ENCODE measurements at places on chromosomes 7 and 10.

GRCh38 chr7:12315049-12315448 lies 88.6 kb downstream of the VWDE start:
- DNase-seq, result no peak

DNA sequence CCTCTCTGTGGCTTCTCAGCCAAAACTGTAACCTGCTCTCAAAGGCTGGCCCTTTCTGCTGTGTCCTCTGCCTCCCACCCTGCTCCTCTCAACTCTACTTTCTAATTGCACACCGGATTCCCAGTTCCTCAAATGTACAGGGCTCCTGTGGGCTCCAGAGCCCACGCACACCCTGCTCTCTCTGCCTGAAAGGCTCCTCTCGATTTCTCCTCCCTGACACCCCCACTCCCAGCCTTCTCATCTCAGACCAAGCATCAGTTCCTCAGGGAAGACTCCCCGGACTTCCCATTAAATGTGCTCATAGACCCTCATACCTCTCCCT lies 111.7 kb upstream of the STEAP1B start:
- no peak for DNase-seq

- no peak for DNase-seq
Measured at GRCh38 chr7:111855842-111856227, 293.5 kb upstream of the IMMP2L start.

DNA sequence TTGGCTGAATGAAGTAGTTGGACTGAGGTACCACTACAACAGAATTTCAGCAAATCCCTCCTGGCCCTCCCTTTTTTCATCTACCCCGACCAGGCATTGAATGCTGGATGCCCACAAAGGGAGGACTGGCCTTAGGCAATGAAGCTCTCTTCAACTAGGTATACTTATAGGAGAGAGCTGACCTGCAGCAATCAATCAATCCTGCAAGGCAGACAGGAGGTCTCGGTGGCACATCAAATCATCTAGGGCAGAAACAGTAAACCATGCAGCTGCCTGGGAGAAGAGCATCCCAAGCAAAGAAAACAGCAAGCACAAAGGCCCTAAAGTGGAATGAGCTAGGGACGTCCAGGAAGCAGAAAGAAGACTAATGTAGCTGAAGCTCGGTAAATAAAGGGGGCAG lies 2.4 kb upstream of the ABRAXAS2 start:
- DNase-seq, result no peak

DNA sequence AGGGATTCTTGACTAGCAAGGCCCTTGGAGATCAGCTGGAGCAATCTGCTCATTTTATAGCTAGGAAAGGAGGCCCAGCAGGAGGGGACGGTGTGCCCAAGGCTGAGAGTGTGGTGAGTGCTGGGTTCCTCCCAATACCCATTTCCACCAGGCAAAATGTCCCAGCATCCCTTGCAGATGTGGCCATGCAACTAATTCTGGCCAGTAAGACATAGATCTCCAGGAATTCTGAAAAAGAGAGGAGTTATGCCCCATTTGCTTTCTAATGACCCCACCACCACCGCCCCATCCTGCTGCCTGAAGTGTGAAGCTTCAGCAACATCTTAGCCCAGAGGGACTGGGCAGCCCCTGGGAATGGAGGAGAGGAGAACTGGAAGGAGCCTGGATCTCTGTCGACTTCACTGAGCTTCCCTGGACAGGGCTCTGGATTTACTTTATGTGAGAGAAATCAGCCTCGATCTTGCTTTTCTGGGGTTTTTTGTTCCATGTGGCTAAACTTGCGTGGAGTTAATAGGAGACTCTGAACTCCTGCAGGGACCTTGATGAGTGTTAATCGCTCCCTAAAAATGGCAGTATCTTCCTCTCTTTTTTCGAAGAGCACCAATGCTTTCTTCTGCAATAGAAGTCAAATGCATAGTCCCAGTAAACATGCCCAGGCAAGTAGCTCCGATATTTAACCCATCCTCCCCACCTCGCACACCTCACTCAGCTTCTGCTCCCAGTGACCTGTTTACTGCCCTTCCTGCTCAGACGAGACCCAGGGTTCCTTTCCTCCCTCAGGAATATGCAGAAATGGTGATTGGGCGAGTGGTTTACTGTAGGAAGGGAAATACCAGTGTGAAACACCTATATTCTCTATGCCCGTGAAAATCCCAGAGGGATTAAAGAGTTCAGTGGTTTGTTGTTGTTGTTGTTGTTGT lies 127.5 kb upstream of the GPR26 start:
- DNase-seq, result no peak

DNA sequence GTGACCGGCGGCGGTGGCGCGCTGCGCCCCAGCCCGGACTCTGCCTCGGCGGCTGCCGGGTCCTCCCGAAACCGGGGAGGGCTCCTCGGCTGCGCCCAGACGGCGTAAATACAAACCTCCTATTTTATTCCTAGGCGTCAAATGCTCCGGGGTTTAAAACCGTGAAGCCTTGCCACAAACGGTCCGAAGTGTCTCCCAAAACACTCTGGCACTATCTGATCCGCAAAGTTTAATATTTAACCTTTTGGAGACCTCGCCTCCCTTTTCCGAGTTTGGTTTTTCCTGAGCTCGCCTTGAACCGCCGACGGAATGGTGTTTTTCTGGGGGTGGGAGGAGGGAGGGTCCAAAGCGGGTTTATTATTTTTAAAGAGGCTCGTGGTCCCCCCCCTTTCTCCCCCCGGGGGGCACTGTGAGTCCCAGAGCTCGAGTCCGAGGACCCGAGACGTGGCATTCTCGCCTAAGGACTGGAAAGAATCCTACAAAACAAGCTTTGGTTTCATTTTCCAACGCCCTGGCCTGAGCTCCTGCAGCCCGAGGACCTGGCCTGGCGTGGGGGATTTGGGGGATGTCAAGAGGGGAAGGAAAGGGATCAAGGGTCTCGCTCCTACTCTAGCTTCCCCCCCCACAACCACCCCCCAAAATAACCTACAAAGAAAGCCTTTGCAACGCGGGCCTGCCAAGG lies 1.8 kb downstream of the TNRC18 start:
- no peak for DNase-seq

DNA sequence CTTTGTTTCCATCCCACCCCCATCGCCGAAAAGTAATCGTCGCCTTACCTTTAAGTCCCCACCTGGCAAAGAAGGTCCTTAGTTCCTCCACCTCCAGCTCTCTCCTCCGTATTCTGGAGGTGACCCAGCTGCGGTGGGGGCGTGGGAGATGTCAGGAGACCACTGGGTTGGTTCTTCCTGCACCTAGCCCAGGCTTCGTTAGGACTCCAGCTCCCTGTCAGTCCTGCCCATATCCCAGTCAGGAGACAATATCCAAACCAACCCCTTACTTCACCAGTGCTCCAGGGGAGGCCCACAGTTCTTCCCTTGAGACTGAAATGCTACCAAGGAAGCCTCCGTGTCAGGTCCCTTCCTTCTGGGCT lies 693 bp downstream of the ADIRF start:
- DNase-seq, result no peak
